Omental fat pad (tissue), 4 donors: ENCODE measurements at places on chromosomes 7 and 10. TPM values are rescaled to one million over a fixed set of nuclear protein-coding genes. Genes with fewer than 3 reads are reported as not detected.

Gene EZH2
- total RNA-seq, result 5.8 TPM

Gene IRF5
- total RNA-seq, result 23.9 TPM

- no peak for DNase-seq
Observed at GRCh38 chr10:78619115-78619851, 449.5 kb upstream of the ZMIZ1 start.

DNA sequence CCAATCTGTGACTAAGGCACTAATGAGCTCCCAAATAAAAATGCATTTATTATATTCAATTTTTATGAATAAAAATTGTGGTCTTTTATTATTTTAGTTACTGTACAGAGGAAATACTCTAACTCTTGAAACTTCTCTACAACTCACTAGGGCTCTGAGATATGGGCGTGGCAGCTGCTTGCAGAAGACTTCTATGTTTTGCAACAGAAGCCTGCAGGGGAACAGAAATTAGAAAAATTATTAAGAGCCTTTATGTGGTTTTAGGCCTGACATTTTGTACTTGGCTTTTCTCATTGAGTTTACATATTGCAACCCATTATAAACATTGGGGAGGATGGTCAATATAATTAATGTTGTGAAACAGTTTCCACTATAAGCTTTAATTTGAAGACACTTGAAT, 581.4 kb downstream of the TNS3 start:
- no peak for DNase-seq

DNA sequence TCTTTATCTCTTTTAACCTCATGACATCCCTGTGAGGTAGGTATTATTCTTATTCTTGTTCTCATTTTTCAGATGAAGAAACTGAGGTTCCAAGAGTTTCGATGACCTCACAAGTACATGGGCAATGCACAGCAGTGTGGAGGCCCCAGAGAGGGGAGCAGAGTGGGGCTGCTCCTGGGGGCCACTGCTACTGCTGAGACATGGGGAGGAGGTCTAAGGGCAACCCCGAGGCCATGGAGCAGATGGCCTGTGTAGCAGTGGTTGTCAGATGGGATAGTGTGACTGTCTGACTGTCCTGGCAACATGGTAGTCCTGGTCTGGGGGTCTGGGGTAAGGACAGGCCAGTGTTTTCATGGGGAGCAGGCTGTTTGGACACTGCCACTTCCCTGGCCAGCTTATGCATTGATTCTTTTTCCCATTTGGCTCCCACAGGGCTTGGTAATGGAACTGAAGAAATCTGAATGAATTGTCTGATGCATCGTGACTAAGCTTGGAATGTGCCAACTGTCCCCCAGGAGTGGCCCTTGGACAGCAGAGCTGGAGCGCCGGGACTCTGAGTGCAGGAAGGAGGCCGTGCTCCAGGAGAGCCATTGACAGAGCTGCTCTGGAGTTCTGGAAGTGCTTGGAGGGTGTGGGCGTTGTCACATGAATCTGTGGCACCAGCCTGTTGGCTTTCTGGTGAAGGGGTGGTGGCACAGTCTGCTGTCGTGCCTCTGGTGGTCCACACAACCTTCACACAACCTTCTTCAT, 40.9 kb downstream of the ADRA2A start:
- no peak for DNase-seq

GRCh38 chr10:48589266-48589665, 15.6 kb downstream of the ARHGAP22 start:
- no peak for DNase-seq

Gene HKDC1
- not detected for total RNA-seq

DNA sequence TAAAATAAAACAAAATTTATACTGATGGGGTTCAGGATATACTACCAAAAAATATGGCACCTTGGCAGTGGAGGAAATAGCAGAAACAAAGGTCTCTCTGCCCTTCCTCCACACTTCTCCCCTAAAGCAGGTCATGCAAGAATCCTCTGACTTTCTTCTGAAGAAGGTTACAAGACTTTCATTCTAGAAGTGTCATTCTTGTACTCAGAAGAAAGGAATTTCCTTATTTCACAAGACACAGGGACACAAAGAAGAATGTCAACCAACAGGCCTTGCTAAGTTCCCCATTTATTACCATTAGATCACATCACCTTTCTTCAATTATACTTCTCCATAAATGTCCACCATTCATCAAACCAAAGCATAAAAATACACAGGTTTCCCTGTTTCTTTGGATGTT, 470.2 kb downstream of the PAXIP1 start:
- no peak for DNase-seq

Gene KCNH2
- 0.56 TPM for total RNA-seq

Gene TMEM236
- total RNA-seq, result 1.7 TPM

- no peak for DNase-seq
Observed at GRCh38 chr7:114916261-114916892, 5.5 kb upstream of the MDFIC start.

Gene ADCYAP1R1
- 10.1 TPM for total RNA-seq

Gene RAB19
- total RNA-seq, result not detected

GRCh38 chr7:77362905-77363304, 53.2 kb downstream of the GSAP start:
- DNase-seq, result no peak

- no peak for DNase-seq
Observed at GRCh38 chr7:118846977-118847376, 622.5 kb downstream of the ANKRD7 start.

DNA sequence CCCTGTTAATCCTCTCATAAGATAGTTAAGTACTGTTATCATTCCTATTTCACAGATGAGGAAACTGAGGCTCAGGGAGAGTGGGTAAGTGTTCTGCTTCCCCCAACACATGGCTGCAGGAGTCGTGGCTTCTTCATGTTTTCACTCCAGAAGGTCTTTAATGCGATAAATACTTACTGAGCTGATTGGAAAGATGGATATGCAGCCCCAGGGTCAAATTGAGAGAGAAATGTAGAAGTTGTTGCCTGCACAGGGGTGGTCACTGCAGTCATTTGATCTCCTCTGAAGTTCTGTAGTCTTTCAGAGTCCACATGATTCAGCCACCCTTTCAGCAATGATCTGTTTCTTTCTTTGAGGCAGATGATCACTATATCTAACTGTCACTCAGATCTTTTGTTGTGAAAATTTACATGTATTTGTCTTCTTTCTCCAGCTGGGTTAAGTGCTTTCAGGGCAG, 29.3 kb downstream of the CRCP start:
- DNase-seq, result no peak

Gene MOGAT3
- not detected for total RNA-seq

DNA sequence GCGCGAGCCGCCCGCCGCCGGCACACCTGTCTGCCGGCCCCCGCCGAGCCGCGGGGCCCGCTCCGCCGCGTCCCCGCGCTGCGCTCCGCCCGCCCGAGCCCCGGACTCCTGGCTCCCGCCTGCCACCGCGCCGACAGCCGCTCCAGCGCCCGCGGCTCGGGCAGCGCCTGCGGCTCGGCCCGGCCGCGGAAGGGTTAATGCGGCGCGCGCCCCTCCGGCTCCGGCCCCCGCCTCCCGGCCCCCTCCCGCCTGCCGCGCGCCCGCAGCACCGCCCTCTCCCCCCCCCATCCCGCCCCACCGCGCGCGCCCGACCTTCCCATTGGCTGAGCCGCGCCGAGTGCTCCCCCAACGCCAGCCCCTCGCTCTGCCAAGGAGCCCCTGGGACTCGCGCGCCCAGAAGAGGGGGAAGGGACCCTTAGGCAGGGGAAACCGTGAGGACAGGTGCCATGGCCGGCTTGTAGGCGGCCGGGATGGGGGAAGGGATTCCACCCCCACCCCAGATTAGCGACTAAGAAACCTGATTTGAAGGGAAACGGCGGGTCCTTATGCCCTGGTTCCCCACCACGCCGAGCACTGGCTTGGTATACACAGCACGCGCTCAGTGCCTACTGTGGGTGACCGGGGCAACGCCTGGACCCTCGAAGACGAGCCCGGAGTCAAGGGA, at the start of gene KCNH2:
Gene KCNH2 (minus strand): TSS at position 196 of the 664 bp plus-strand sequence. CDS start 408 bp downstream, outside the sequence.
- no peak for DNase-seq

- no peak for DNase-seq
Observed at GRCh38 chr10:4981722-4982471, 18.7 kb downstream of the AKR1C1 start.

Gene CHST3
- 27.9 TPM for total RNA-seq

DNA sequence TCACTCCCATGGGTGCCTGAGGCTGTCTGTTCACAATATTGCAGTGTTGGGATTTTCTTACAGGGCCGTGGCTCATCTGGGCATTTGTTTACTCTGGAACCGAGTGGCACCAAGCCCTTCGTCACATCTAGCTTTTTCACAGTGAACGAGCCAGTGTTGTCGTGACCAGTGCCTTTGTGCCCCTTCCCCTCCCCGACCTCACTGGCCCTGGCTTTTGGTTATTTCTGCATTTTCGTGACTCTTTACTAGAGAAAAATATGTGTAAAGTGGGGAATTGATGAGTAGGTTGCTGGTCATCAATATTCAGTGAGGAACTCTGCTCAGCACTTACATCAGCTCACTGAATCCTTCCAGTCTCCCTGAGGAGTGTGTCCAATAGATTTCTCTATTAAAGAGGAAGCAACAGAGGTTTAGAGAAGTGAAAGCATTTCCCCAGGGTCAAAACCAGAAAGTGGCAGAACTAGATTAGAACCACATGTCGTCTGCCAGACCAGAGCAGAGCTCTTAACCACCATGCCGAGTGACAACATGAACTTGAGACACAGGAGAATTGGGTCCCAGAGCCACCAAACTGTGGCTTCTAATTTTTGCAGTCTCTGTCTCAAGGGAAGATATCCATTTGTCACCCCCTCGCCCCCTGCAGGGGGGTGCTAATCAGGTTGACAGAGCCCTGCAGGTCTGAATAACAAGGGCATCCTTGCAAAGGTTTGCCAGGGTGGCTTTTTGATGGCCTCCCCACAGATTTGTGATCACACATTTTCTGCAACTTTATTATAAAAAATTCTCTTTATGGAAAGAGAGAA, 125.3 kb downstream of the CHN2 start:
- DNase-seq, result no peak

GRCh38 chr10:1272079-1272776, 216.0 kb downstream of the WDR37 start:
- DNase-seq, result no peak

Gene SFMBT2
- total RNA-seq, result 12.0 TPM

DNA sequence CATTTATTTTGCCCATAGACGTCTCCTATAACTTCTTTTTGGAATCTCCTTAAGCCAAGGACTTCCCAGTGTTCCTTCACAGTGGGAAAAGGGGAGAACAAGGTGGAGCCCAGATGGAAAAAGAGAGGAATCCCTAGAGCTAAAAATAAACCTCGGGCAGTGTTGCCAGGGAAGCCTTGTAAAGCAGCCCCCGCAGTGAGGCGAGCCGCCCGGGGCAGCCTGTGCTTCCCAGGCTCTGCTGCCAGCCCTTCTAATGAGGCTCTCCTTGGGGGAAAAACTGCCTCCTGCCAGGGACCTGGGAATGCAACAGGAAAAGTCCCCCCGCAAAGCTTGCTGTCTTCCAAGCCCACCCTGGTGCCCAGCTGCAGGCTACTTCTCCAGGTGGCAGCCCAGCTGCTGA, 71.7 kb downstream of the SH3PXD2A start:
- no peak for DNase-seq

- no peak for DNase-seq
Observed at GRCh38 chr7:125504848-125505247, 575.2 kb upstream of the POT1 start.

GRCh38 chr10:70052462-70053217, at the start of gene MACROH2A2:
TSS of gene MACROH2A2 (plus strand) at chr10:70052846. CDS start at chr10:70075659, 22,813 bp downstream.
- DNase-seq, result no peak

Gene NANOS1
- total RNA-seq, result 1.6 TPM

Gene PPP1R9A
- total RNA-seq, result 5.5 TPM

GRCh38 chr7:157690058-157690832, 353.4 kb downstream of the DNAJB6 start:
- no peak for DNase-seq

Gene TRPV5
- total RNA-seq, result not detected

DNA sequence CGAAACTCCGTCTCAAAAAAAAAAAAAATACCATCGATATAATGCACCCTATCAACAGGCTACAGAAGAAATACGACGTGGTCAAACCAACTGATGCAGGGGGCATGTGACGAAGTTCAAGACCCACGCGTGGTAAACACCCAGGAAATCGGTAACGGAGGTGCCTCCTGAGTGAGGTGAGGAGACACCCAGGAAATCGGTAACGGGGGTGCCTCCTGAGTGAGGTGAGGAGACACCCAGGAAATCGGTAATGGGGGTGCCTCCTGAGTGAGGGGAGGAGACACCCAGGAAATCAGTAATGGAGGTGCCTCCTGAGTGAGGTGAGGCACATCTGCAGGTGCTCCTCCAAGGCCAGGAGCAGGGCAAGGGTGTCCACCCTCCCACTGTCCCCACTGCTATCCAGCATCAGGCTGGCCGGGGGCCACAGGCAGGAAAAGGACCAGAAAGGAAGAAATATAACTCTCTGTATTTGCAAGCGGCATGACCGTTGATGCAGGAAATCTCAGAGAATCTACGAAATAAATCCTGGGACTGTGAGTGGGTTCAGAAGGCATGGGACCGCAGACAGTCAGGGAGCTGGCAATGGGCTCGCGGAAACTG, 10.7 kb upstream of the GPR146 start:
- DNase-seq, result no peak

Gene LIPK
- not detected for total RNA-seq

DNA sequence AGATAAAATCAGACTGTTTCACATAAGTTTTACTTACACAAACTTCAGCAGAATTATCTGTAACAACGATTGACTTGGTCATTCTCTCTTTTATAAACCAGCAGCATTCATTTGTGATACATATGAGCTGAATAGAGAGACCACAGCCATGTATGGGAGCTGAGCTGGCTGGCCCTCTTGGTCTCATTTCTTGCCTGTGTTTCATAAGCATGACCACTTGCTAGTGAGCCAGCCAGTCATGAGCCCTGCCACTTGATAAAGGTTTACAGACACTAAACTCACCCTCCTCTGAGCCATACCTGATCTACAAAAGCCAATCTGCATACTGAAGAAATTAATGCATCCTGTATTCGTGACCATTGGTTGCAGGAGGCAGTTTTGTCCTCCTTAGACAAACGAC, 82.1 kb downstream of the PKD1L1 start:
- DNase-seq, result no peak

GRCh38 chr10:109105725-109106124, 817.6 kb downstream of the XPNPEP1 start:
- no peak for DNase-seq
